ENCODE measurements at places on chromosomes 2 and 18.

DNA sequence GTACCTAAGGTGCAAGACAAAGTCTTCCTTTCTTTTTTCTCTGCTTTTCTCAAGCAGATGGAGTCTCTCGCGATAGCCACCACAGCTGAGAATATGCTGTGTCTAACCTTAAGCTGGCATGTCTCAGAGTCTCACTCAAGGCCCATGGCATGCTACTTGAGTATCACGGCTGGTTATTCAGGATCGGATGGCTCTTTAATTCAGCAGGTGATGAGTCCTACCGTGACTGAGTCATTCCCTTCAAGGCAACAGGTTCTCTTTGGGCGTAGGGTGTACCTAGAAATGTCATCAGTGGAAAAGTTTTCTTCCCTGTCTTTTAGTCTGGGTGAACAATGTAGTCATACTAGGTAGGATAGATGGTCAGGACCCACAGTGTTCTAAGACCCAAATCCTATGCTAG, 136.2 kb downstream of the DIS3L2 start:
- no peak for DNase-seq

DNA sequence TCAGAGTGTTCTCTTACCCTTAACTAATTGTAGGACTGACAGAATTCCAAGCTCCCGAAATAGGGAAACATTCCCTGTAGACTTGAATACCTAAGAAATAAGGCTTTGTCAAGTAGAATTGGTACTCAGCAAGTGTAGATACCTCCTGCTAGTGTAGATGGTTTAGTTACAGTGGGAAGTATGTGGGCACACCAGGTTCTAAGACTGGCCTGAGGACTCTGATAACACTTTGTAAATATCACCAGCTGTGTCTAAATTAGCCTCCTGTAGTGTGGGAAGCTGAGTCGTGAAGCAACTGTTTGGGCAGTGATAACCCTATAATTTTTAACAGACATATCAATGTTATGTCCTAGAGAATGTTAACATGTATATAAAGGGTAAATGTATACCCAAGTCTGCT, 304.5 kb downstream of the SLC8A1 start:
- no peak for DNase-seq

- no peak for DNase-seq
Measured at GRCh38 chr2:119253114-119253702, 29.6 kb downstream of the STEAP3 start.

DNA sequence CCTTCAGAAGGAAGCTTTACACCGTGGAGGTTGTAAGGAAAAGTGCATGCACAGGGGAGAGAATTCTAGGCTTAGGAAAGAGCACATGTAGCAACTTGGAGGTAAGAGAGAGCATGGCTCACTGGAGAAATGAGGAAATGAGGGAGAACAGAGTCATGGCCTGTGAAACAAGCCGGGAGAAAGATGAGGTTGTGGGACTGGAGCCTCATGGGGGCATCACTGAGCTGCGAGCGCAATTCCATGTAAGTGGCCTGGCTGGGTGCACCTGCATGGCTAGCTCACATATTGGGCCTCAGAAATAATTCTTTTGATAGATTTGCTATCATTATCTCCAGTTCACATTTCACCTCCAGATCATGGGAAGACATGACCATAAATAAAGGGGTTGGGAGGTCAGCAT, 785.5 kb upstream of the RAB6C start:
- DNase-seq, result no peak

DNA sequence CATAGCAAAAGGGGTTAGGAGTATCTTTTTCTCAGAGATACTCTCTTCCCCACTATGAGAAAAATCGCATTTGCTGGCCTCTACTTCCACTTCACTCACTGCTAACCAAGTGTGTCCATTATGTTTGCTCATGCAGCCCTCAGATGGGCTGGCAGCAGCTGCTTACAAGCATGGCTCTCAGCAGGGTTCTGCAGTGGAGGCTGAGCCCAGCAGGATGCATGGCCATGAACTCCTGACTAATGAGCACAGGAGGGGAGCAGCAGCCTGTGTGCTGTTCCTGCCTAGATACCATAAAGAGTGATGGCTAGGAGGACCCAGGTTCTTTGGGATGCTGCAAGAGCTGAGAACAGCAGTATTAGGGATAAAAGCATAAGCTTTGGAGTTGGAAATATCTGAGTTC, 316.9 kb upstream of the THSD7B start:
- DNase-seq, result peak; percentile 48

DNA sequence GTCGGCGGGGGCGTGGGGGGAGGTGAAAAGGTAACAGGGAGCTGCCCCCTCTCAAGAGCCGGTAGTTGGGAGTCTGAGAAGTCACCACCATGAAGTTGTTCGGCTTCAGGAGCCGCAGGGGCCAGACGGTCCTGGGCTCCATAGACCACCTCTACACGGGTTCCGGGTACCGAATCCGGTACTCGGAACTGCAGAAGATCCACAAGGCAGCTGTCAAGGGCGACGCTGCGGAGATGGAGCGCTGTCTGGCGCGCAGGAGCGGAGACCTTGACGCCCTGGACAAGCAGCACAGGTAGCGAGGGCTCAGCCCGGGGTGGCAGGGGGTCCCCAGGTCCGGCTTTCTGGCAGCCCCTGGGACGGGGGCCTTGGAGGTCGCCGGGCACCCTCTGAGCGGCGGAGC, 47.1 kb upstream of the ZNF519 start:
- no peak for DNase-seq

GRCh38 chr2:232698556-232699091, 1.5 kb downstream of the GIGYF2 start:
- no peak for DNase-seq
